ENCODE measurements at places on chromosomes 1 and 21.

GRCh38 chr1:55981010-55981650 is 598.2 kb downstream of the PLPP3 start:
- peak; percentile 33 for DNase-seq

DNA sequence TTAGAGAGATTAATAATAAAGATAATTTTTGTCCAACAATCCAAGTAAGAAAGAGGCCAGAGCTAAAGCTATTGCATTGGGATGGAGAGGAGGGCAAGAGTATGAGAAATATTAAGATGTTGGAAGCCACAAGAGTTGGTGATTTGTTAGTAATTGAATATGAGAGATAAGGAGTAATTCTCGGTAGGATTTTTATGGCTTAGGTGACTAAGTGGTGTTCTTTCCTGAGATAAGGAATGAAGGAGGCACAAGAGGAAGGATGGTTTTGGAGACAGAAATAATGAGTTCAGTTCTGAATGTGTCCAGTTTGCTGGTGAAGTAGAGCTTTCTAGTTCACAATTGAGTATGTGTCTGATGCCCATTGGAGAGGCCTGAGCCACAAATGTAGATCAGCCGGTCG is 9.4 kb downstream of the TRMT13 start:
- no peak for DNase-seq

GRCh38 chr1:197567442-197567841 is 207.8 kb downstream of the DENND1B start:
- DNase-seq = peak; percentile 7

- no peak for DNase-seq
Measured at GRCh38 chr1:109225308-109225707, 11.6 kb downstream of the SARS1 start.

DNA sequence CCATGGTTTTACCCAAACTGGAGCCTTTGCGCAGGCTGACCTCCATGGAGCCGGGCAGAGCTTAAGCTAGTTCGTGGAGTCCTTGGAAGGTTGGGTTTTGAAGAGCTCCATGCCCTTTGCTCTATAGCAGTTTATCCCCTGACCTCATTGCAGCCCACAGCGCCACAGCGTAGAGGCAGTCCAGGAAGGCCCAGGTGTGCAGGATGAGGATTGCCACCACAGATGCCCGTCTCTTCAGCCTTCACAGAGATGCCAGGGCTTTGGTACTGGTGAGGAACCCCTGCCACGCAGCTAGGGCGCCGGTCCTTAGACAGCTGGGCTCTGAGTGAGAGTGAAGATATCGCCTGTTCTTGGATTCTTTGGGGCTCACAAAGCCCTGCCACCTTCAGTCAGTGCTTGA is 138.6 kb downstream of the PEX14 start:
- DNase-seq = no peak
